ENCODE measurements at places on chromosomes 2 and 18. TPM values are rescaled to one million over a fixed set of nuclear protein-coding genes. Genes with fewer than 3 reads are reported as not detected.

The CCDC74A gene
- 7.1 TPM for total RNA-seq

The PIKFYVE gene
- total RNA-seq: 22.4 TPM

The CXCR2 gene
- total RNA-seq: 0.17 TPM

The TRIB2 gene
- total RNA-seq: 4.4 TPM

The CHRNA1 gene
- not detected for total RNA-seq

GRCh38 chr2:202941771-202942170 is 29.7 kb downstream of the CARF start:
- no peak for DNase-seq

GRCh38 chr2:45626387-45627221 is 15.5 kb upstream of the SRBD1 start:
- DNase-seq: no peak

- DNase-seq: no peak
These were observed 68.7 kb downstream of the CABLES1 start for GRCh38 chr18:23203891-23204432.

DNA sequence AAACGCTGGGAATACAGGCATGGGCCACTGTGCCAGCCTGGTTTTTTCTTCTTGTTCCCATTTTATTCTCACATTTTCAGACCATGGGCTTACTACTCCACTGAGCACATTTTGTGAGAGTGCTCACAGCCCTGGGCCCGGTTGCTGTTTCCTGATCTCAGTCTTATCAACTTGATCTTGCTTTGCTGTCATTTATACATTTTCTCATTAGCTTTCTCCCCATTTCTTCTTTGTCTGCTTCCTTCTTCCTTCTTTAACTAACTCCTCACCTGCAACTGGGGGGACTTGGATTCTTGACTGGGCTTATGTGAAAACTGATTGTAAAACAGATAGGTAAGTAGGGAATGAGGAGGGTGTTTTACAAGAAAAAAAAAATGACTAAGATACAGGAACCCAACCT is 117.3 kb downstream of the PLB1 start:
- DNase-seq: peak; percentile 39

DNA sequence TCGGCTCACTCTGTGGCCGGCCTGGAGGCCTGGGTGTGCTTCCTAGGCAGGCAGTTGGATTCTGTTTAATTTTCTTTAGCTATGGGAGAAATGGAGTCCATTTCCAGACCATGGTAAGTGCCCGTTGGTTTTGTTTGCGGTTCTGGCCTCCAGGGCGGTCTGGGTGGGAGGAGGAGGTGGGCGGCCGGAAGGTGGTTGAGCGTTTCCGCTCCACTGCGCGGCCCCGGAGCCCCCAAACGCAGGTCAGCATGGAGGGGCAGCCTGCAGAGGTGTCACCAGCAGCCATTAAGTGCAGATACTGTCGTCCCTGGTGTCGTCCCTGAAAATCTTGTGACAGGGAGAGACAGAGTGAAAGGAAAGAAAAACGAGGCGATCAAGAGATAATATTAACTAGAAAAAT is 303.9 kb downstream of the GBX2 start:
- DNase-seq: no peak

GRCh38 chr2:37454851-37455762 is 110.7 kb downstream of the QPCT start:
- no peak for DNase-seq

GRCh38 chr2:119216994-119217393 is 6.6 kb upstream of the STEAP3 start:
- DNase-seq: no peak

- DNase-seq: no peak
These were observed 761.0 kb upstream of the POU3F3 start for GRCh38 chr2:104092886-104093285.

All from activated naive CD4-positive, alpha-beta T cell treated with anti-CD3 and anti-CD28 coated beads for 36 hours (primary cell).